ENCODE measurements at places on chromosomes 3 and 15.

DNA sequence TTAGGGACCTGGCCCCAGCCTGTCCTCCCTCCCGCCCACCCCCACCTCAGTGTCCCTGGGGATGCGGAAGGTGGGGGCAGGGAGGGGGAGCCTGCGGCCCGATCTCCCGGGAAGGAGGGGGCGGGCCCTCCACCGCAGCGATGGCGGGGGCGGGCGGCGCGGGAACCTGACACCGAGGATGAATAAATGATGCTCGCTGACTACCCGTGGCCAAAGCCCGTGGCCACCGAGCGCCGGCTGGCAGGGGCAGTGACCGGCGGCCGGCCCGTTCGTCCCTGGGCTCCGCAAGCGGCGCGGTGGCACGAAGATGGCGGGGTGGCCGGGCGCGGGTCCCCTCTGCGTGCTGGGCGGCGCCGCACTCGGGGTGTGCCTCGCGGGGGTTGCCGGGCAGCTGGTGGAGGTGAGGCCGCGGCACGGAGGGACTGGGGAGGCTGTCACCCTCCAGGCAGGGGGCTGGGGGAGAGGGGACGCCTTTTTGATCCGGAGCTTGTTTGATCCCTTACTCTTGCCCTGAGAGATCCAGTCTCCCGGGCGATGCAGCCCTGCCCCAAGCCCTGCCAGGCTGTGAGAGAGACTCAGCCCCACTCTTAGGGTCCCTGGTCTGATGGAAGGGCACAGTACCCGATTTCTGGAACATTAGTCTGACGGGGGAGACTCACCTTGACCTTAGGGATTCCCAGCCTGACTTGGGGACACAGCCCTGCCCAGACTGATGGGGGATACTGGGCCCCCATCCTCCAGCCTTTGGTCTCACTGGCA is at the start of gene TMIE:
Gene TMIE, plus strand, starts transcription at position 212 of the 759 bp plus-strand sequence. Its CDS starts 96 bp downstream, at position 308.
- DNase-seq: no peak

GRCh38 chr3:105845488-105845887 is 23.3 kb downstream of the CBLB start:
- DNase-seq: no peak

DNA sequence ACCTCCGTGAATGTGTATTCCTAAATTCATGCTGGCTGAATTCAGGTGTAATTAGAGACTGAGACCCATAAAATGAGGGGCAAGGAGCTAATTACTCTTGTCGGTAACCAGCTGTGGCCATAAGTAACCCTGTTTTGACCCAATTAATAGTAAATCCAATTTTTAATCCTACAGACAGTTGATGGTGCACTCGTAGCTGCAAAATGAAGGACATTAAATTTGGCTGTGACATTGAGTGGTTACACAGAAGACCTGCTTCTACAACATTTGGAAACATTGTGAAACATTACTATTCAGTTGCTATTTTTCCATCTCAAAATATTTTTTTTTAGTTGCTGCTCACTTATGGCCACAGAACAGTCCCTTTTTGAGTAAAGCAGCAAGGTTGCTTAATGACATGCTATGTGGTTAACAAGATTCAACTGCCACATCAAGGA is 33.0 kb downstream of the MBNL1 start:
- no peak for DNase-seq

GRCh38 chr3:129289201-129289921 is 10.7 kb downstream of the HMCES start:
- no peak for DNase-seq

GRCh38 chr3:171228240-171228639 is 201.7 kb upstream of the SLC2A2 start:
- no peak for DNase-seq

GRCh38 chr3:151925876-151926275 is 52.4 kb downstream of the SUCNR1 start:
- no peak for DNase-seq

DNA sequence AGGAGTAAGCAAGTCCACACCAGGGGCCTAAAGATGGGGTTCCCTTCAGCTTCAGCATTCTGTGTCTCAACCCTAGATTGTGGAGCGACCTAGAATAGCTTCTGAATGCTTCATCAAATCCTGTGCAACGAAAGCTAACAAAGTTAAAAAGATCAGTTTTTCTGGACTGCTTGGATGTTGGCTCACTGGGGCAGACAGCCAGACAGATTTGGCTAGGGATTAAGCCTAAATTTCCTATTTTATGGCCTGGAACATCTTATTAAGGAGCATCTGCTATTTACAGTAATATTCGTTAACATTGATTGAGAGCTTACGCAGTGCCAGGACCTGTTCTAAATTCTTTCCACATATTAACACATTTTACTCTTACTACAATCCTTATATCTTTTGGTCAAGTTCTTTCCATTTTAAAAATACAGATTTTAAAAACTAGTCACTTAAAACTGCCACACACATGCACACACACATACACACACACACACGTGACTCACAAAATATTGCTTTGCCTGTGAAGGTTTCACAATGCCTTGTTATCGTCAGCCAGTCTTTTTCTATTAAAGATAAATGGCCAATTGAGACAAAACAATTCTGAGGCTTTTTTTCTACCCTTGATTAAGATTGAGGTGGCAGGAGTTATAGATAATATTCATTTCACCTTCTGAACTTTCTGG is 173.3 kb upstream of the SNTN start:
- DNase-seq: no peak

- DNase-seq: no peak
Observed at GRCh38 chr3:35894735-35895134, 255.4 kb downstream of the ARPP21 start.

DNA sequence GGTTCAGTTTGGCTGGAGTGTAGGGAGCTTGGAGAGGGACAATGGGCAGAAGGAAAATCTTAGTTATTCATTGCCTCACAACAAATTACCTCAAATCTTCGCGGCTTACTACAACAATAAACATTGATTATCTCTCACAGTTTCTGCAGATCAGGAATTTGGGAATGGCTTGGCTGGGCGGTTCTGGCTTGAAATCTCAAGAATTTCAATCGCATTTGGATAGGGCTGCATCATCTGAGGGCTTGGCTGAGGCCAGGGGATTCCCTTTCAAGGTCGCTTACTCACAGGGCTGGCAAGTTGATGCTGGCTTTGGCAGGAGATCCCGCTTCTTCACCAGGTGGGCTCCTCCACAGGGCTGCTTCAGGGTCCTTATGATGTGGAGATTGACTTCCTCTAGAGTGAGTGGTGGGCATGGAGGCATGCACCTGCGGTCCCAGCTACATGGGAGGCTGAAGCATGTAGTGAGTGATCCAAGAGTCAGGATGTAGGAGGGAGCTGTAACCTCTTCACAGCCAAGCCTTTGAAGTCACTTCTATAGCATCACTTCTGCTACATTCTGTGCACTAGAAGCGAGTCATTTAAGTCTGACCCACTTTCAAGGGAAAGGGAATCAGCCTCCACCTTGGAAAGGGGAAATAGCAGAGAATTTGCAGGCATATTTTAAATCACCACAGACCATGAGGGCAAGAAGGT is 63.1 kb downstream of the CDC25A start:
- peak; percentile 17 for DNase-seq

- no peak for DNase-seq
Observed at GRCh38 chr3:37287776-37288175, 113.4 kb upstream of the LRRFIP2 start.

DNA sequence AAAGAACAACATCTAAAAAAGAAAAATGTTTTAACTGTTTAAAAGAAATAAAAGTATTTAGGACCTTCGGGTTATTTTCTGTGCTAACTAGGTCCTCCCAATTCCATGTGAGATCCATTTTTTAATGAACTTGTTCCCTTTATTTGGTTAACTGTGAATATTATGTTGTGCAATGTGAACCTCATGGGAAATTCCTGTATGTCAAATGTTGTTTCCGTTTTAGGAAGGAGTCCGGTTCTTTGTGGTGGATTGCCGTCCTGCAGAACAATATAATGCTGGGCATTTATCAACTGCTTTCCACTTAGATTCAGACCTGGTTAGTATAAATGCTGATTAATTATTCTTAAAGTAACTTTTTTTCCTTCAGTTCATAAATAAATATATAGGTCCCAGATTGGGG is 35.5 kb upstream of the NIT2 start:
- DNase-seq: no peak

DNA sequence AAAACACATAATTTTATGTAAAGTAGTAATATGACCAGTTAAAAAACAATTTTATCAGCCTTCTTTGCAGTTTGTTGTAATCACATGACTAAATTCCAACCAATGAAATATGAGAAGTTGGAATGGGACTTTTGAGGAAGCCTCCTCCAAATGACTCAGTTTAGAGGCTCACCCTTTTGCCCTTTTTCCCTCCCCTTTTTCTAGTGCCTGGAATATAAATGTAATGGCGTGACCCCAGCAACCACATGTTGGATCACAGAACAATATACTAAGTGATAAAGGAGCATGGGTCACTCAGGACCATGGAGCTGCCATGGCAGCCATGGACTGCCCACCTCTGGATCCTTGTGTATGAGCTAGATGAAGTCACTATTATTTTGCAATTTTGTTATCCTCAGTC is 48.8 kb upstream of the HEG1 start:
- no peak for DNase-seq

GRCh38 chr3:87250009-87250408 is 22.9 kb downstream of the CHMP2B start:
- DNase-seq: no peak

GRCh38 chr15:81023483-81024264 is 23.0 kb downstream of the TLNRD1 start:
- DNase-seq: no peak
